ENCODE measurements at places on chromosomes 16 and 17.

GRCh38 chr17:32672711-32673110, 185.9 kb downstream of the CDK5R1 start:
- DNase-seq = no peak

GRCh38 chr17:39231591-39232551, 6.1 kb upstream of the STAC2 start:
- DNase-seq = peak; percentile 21

GRCh38 chr16:35011-35677, 18.3 kb downstream of the POLR3K start:
- DNase-seq = no peak

- peak; percentile 84 for DNase-seq
These were observed 312.2 kb upstream of the GOT2 start for GRCh38 chr16:59046335-59046734.

DNA sequence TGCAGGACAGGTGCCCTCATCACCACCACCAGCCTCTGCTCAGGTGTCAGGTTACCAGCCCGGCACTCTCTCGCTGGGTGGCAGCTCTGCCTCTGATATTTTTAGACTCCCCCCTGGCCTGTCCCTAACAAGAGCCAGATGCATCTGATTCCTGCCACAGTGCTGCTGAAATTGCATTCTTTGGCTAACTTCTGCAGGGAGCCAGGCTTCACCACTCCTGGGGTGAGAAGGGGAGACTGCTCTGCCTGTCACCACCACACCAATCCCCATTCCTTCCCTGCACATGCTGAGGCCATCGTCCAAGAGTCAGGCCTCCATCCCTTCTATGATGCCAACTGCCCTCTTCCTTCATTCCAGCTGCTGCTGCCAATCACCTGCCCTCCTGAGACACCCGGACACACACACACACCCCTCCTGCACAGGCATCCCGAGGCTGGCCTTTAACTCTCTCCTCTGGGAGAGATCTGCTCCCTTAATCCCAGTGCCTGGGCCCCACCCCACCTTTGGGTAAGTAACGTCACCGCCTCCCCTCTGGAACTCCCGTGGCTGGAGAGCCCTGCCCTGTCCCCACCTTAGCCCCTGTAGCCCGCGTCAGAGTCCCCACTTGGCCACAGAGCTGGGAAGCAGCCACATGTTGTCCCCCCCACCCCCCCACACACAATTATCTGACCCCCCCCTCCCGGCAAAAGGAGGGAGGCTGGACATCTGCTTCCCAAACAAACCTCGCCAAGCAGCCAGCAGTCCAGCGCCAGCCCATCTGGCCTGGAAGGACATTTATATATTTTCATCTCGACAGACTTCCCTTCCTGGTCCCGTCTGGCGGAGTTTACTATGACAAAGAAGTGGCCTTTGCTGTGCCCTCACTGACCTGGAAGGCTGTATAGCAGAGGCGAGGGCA, 2.8 kb downstream of the EMP2 start:
- DNase-seq = peak; percentile 38

Data from HFFc6 (cell line).